T-helper 1 cell (primary cell): ENCODE measurements at places on chromosomes 3 and 15.

DNA sequence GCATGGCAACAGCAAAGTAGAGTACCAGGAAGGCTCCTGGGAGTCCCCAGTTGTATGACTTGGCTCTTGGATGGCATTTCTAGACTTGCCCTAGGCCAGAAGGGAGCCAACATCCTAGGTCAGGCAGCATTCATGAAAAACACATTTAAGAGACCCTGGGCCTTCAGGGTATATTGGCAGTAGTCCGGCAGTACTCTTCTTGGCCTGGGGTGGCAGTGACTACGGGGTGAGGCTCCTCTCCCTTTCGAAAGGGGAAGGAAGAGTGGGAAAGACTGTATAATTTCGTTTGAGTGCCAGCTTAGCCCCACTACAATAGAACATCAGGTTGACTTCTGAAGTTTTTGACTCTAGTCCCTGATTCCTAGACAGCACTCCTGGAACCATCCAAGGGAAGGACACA is 136.4 kb downstream of the ZIC4 start:
- DNase-seq: no peak

- no peak for DNase-seq
Measured at GRCh38 chr3:194749631-194750490, 64.2 kb downstream of the FAM43A start.

- DNase-seq: no peak
Measured at GRCh38 chr3:80213086-80213485, 445.3 kb upstream of the ROBO1 start.

DNA sequence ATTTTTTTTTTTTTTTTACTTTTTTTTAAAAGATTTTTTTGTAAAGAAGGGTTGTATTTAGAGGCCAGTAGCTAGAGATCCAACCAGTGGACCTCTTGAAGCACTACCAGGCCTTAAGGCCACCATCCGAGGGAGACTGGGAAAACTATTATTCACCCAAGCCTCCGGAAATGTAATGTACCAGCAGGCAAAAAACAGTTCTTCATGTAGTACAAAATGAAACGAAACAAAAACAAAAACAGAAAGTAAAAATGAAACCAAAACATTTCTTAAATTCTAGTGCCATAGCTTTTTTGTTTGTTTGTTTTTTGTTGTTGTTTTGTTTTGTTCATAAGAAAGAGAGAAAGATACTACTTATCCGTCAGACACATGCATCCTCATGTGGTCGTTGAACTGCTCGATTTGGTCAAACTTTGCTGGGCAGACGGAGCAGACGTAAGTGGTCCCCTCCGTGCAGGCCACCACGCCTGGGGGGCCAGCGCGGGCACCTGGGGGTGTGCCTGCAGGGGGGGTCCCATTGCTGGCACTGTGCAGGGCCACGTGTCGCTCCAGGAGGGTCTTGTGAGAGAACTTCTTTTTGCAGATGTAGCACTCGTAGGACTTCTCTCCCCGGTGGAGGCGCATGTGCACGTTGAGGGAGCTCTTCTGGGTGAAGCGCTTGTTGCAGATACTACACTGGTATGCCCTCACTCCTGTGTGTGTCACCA is 45.0 kb downstream of the TIGIT start:
- DNase-seq: no peak

- no peak for DNase-seq
Measured at GRCh38 chr3:45362758-45363157, 25.6 kb upstream of the LARS2 start.

- DNase-seq: no peak
Measured at GRCh38 chr3:62644493-62644892, 230.7 kb downstream of the CADPS start.

GRCh38 chr3:127791221-127791913 is 30.9 kb downstream of the MGLL start:
- DNase-seq: peak; percentile 22

DNA sequence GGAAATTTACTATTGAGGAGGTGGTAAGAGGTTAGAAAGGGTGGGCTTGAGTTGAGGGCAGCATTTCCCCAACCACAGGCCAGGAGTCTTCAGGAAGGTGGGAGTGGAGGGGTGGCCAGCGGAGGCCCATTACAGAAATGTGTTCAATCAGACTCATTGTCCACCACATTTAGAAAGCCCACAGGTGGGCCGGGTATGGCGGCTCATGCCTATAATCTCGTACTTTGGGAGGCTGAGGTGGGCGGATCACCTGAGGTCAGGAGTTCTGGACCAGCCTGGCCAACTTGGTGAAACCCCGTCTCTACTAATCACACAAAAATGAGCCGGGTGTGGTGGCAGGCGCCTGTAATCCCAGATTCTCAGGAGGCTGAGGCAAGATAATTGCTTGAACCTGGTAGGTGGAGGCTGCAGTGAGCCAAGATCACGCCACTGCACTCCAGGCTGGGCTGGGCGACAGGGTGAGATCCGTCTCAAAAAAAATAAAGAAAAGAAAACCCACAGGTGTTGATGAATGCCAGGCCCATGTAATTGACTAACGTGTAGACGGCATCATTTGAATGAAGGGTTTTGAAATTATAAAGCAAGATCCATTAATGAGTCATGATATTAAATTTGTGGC is 12.2 kb upstream of the SYNM start:
- DNase-seq: no peak

DNA sequence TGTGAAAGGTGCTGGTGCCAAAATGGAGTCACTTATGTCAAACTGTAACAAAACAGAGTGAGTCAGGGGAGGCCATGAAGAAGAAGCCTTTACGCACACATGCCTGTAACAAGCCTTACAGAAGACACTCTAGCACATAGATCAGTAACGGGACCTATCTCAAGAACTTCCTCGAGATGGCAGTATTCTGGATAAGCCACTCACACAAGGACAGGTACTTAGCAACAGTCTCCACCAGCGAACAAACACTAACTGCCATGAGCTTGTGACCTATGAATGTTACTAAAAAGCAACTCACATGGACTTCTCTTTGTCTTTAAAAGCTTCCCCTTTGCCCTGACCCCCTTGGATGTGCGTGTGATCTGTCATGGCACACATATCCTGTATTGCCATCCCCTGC is 235.1 kb downstream of the CD47 start:
- no peak for DNase-seq

DNA sequence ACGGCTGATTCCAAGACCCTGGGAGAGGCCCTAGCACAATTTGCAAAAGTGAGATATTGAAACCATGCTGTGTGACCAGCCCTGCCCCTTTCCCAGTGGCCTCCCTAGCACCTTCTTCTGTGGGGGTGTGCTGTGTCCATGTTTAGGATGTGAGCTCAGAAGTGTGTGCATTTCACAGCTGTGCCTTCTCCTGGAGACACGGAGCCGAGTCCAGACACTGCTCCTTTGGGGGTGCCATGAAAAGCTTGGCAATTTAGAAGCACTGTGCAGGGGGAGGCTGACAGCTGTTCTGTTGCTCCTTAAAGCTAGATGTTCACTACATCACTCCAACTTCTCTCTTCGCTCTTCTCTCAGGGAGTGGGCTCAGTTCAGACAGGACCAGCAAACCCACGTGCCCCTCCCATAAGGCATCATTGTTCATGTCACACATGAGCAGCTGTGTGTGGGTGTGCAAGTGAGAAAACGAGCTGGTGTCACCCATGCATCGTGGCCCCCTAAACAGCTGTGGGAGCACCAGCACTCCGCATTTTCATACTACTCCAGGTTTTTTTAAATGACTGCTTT is 492.6 kb downstream of the GABRG3 start:
- DNase-seq: no peak

DNA sequence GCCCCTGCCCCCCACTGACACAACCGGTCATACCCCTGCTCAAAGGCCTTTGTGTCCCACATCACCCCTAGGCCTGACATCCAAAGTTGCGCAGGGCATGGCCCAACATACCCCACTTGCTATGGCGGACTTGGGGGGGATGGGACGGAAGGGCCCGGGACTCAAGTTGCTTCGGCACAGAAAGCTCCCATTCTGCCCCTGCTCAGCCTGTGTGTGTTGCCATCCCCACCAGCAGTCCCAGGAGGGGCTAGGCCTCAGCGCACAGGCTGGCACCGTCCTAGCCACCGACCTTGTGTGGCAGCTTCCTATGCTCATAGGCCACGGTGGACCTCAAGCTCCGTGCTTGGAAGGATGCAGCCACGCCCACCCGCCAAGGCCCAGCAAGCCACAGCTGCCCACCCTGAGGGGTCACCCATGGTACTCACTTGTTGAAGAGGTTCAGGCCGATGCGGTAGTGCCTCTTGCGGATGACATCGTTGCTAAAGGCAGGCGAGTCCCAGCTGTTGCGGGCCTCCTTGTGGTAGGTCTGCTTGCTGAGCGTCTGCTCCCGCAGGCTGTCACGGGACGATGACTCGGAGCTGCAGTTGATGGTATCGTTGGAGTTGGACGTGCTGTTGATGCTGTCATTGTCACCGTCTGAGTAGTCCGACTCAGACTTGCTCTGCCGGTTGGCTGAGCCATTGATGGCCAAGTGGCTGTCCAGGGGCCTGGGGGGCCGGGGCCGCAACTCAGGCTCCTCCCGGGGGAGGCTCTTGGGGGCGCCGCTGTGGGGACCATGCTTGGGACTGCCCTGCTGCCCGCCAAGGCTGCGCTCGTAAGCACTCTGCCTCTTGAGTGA is 93.9 kb upstream of the RPL32 start:
- no peak for DNase-seq

DNA sequence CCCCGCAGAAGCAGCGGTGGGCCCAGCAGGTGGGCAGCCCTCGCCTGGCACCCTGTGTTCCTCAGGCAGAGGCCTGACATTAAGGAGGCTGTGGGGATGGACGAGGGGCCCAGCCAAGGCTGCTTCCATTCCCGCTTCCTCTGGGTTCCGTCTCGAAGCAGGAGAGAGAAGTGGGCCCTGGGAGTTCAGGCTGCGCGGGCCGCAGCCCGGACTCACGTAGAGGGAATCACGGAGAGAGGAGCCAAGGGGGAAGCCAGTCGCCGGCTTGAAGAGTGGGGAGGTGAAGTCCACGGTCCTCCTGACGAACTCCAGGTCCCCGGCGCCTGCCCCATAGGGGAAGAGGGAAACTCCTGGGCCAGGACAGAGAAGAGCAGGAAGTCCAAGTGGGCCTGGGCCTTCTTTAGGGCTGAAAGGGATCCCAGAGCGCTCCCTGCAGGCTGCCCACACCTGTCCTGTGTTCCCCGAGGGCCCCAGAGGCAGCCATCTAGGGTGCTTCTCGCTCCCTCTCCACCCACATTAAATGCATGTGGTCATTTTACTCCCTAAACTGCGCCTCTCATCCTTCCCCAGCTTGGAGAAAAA is 37.7 kb downstream of the MUC4 start:
- DNase-seq: no peak

- no peak for DNase-seq
Measured at GRCh38 chr15:93895976-93896770, 335.2 kb upstream of the MCTP2 start.

- no peak for DNase-seq
Measured at GRCh38 chr3:107283948-107284347, 93.3 kb upstream of the CCDC54 start.

- DNase-seq: no peak
Measured at GRCh38 chr15:66859688-66860253, 157.7 kb downstream of the SMAD6 start.

- no peak for DNase-seq
Measured at GRCh38 chr3:128620268-128620691, 30.3 kb downstream of the RPN1 start.

DNA sequence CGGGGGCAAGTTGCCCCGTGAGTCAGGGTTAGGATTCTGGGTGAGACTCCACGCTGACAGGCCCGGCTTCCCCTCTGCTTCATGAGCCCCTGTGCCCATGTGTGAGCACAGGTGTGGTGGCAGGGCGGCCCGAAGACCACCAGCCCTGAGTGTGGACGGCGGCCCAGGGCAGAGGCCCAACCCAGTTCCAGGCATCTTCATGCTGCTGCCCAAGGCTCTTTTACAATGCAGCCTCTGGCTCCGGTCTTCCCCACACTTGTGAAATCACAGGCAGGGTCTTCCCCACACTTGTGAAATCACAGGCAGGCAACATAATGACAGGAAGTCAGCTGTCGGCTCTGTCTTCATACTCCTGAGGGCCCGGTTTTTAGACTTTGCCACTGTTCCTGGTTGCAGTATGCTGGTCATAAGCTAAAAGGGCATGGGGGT is 78.8 kb downstream of the AAGAB start:
- no peak for DNase-seq

DNA sequence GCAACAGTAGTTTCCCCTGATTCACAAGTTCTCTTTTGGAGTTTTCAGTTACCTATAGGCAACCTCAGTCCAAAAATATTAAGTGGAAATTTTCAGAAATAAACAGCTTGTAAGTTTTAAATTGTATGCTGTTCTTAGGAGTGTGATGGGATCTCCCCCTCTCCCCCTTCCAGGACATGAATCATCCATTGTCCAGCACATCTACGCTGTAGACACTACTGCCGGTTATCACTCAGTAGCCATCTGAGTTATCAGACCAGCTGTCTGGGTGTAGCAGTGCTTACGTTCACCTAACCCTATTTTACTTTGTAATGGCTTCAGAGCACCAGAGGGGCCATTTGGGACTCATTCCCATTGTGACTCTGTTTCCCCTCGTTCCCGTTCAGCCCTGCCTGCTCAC is 96.7 kb upstream of the PLXNA1 start:
- no peak for DNase-seq

DNA sequence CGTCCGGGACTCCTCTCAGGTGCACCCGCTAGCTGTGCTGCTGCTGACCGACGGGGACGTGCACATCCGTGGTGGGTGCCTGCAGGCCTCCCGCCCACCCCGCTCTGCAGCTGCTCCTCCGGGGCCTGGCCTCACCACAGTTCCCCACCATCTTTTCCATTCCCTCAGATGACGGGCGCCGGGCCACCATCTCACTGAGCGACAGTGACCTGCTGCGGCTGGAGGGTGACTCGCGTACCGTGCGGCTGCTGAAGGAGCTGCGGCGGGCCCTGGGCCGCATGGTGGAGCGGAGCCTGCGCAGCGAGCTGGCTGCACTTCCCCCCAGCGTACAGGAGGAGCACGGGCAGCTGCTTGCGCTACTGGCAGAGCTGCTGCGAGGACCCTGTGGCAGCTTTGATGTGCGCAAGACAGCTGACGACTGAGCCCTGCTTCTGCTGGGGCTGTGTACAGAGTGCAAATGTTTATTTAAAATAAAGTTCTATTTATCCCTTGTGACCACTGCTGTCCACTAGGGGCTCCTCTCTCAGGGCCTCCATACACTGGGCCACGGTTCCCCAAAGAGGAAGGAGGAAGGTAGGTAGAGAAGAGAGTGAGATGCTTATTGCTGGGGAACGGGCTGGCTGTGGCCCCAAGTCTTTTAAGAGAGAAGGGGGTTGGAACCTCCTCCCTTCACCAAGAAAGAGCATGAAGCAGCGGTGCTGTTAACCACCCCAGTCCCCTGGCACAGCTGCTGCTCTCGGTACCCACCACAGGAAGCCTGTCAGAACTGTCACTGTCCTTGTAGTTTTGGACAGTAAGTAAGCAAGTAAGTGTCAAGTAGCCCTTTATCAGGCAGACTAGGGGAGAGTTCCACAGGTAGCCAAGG is 47.0 kb downstream of the DHX30 start:
- no peak for DNase-seq
